ENCODE measurements at places on chromosomes 13 and 19.
A peak's percentile ranks its signal among the peaks of the same experiment; 100 is the strongest.

GRCh38 chr13:59823486-59823885, 340.2 kb downstream of the DIAPH3 start:
- DNase-seq = peak; percentile 6

GRCh38 chr13:112996671-112997091, 27.7 kb downstream of the MCF2L start:
- DNase-seq = no peak

GRCh38 chr19:18017275-18018083, 9.5 kb downstream of the ARRDC2 start:
- no peak for DNase-seq

DNA sequence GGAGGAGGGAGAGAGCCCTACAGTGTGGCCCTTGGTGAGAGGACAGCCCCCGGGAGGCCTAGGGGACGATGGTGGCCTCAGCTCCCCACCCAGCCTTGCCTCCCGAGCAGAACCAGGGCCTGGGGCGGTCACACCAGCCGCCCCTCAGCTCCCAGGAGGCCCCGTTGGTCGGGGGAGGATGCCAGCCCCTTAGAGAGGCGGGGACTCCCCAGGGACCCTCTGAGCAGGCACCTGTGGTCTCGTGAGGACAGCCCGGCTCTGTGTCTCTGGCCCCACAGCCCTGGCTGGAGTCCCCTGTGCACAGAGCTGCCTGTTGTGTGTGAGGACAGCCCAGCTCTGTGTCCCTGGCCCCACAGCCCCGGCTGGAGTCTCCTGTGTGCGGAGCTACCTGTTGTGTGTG, 158.8 kb downstream of the KDM4B start:
- no peak for DNase-seq

DNA sequence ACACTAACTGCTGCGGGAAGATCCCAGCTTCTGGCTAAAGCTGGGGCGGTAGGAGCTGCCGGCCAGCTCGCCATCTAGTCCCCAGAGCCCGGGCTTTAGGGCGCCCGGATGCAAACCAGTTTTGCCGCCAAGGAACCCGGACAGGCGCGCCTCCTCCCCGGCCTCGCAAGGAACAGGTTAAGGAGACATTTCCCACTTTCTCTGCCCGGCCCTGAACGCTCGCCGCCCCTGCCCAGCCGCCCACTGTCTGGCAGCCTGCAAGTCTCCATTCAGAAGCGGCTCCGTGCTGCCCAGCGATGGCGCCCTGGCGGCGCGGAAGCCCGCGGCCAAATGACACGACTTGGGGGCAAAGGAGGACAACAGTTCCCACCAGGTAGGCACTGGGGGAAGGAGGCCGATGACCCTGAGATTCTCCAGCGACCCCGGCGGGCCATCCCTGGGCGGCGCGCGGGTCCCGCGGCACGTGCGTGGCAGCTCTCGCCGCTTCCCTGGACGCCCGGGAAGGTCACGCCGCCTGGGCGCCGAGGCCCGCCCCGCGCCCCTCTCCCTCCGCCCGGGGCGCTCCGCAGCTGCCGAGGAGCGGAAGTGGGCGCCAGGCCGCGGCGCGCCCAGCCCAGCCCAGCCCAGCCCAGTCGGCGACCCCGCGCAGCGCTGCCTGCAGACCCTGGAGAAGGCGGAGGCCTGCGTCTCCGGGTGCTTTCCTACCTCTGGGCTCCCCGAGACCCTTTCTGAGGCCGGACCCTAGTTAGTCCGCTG, 42.2 kb upstream of the HNRNPA1L2 start:
- DNase-seq = no peak

GRCh38 chr19:48896191-48896720, 2.3 kb downstream of the TULP2 start:
- DNase-seq = no peak

DNA sequence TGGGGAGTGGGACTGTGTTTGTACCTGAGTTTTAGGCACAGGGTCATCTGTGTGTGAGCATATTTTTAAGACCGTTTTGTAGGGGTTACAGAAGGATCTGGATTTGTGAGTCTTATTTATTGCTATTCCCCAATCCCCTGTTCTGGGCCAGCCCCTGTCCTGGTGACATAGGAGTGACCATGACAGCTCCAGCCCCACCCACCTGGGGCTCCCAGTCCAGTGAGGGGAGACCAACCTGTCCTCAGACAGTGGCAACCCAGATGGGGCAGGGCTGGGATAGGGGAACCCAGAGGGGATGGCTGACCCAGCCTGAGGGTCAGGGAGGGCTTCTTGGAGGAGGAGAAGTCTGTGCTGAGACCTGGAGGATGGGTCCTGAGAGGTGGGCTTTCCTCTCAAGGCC, 10.7 kb downstream of the TMEM160 start:
- DNase-seq = no peak

DNA sequence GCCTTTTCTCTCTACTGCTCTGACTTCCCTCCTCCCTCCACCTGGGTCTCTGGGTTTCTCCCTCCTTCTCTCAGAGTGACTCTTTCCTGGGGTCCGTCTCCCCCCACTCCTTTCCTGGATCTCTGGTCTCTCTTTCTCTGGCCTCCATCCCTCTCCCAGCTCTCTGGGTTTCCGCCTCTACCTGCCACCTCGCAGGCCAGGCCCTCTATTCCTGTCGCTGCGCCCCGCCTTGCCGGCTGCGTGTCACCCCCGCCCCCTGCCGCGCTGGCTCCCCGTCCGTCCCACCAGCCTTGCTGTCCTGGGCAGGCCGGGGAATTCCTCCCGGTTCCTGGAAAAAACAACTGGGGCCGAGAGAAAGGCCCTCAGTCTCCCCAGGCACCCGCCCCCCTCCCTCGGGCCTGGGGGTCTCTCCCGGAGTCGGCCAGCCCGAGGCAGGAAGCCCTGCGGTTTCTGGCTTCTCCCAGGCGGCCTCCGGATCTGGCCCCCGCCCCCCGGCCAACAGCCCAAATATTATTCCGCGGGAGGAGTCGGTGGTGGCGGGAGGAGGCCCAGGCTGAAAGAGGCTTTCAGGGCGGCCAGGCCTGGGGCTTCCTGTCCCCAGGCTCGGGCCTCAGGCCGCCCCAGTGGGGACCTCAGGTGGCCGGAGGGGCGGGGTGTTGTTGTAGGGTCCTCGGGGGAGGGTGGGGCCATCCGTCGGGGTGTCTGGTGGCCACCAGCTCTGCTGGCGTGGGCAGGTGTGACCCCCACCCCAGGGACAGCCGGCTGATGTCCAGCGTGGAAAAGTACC, 9.3 kb downstream of the IRF2BP1 start:
- DNase-seq = no peak

DNA sequence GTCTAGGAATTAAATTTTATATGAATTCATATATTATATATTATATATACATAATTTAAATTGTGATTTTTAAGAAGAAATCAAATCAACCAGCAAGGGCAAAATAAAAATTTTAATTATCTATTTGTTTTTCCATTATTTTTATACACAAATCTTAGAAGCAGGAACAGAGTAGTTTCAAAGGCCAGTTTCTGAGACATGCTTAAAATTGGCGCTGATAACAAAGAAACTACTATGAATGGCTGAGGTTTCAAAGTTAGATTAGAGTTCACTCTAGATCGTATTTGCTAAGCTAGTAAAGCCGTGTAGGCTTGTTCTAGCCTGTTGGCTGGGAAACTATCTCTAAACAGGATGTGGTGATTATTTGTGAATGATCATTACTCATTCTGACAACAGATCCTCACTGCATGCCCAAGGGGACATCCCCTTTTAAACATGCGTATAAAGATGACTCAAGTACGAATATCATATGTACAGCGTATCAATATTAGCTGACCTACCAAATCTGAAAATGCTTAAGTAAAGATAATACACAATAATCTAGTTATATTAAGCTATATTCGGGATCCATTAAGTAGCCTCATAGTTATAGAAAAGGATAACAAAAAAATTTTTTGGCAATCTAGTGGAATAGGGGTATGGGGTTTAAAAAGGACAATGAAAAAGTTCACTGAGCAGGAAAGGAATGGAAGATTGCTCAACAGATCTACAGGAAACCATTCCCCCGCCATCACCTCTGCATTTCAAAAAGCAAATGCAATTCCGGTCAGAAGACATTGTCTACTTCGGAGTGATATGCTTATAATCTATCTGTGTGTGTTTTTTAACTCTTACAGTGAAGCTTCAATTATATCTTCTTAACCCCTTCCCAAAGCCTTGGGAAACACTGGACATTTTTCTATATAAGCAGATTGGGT, 150.1 kb downstream of the SHISA2 start:
- DNase-seq = no peak

DNA sequence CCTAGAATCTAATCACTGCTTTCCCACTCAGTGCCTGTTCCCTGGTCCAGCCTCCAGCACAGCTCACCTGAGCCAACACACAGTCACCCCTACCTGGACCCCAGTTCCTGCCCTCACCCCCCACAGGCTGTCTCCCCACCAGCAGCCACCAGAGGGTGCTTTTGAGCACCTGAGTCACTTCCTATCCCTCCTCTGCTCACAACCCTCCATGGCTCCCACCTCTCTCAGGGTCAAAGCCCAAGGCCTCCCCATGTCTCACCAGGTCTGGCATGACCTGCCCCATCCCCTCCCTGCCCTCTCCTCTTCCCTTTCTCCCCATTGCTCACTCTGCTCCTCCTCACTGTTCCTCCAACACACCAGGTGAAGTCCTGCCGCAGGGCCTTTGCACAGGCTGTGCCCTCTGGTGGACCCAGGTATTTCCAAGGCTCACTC, 7.1 kb upstream of the DPP9 start:
- DNase-seq = no peak

GRCh38 chr19:342801-343421, 1.7 kb downstream of the MIER2 start:
- DNase-seq = peak; percentile 87

- peak; percentile 91 for DNase-seq
Observed at GRCh38 chr13:108957369-108958012, 328.1 kb downstream of the MYO16 start.

DNA sequence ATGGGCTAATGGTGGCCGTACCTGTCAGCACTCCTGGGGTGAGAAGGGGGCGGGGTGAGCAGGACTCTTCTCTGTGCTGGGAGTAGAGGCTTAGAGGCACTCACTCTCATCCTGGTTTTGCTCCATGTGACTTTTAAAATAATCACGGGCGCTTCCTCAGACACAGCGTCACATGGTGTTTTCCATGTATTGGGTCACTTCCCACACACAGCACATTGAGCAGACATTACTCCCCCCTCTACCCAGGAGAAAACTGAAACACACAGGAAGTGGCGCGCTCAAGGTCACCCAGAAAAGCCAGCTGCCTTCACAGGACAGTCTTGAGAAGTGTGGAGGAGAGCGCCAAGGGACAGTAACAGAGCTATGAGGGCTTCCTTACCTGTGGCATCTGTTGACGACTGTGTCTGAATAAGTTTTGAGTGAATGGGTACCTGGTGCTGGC, 23.2 kb downstream of the SPATA13 start:
- DNase-seq = no peak

DNA sequence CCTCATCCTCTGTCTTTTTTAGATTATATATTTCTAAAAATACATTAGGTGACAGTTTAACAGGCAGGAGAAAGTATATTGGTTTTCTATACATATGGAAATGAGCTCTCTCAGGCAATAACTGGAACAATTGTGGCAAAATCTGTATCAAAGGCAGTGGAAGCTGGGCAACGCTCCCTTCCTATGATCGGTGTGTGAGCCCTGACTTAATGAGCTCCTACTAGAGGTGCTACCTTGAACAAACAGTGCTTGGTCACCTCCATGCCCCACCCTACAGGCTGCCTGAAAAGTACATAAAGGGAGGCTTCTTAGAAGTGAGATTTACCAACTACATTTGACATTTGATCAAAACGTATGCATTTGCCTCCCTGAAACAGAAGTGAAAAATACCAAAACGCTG, 185.3 kb downstream of the EFNB2 start:
- DNase-seq = no peak

- no peak for DNase-seq
Observed at GRCh38 chr13:88144580-88144979, 473.4 kb downstream of the SLITRK5 start.

DNA sequence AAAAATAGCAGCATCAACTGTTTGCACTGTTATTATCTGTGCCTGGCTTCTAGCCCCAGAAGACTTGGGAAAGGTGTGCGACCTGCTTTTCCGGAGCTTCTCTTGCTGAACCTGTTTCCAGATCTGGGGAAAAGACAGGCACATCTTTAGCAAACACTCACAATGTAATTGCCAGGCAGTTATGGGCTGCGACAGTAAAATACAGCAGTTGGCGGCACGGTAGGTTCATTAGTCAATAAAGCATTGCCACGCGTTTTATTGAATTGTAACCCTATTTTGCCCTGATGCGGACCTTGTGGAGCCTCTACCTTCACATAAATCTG, 223.7 kb upstream of the TSHZ3 start:
- DNase-seq = no peak

- DNase-seq = no peak
Observed at GRCh38 chr13:100941377-100942368, 267.1 kb upstream of the TMTC4 start.

DNA sequence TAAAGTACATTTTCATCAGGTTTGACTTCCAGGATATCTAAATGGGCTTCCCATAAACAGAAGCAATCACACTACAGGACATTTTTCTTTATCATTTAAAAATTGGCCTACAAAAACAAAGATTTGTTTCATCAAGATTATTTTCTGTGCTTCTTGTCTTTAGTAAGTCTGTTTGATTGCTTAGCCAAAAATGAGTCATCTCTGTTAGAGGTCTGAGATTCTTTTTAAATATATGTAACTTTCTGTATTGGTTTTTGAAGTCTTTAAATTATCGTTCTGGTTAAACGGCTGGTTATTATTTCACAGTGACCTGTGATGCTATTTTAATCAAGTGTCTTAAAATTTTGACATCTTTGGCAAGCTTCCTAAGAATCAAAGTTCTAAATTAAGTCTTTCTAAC, 62.7 kb downstream of the SLITRK1 start:
- DNase-seq = no peak

- DNase-seq = no peak
Observed at GRCh38 chr19:38774181-38774950, 1.0 kb upstream of the LGALS7 start.

- DNase-seq = no peak
Observed at GRCh38 chr19:33399745-33400681, 26.5 kb downstream of the CEBPG start.

DNA sequence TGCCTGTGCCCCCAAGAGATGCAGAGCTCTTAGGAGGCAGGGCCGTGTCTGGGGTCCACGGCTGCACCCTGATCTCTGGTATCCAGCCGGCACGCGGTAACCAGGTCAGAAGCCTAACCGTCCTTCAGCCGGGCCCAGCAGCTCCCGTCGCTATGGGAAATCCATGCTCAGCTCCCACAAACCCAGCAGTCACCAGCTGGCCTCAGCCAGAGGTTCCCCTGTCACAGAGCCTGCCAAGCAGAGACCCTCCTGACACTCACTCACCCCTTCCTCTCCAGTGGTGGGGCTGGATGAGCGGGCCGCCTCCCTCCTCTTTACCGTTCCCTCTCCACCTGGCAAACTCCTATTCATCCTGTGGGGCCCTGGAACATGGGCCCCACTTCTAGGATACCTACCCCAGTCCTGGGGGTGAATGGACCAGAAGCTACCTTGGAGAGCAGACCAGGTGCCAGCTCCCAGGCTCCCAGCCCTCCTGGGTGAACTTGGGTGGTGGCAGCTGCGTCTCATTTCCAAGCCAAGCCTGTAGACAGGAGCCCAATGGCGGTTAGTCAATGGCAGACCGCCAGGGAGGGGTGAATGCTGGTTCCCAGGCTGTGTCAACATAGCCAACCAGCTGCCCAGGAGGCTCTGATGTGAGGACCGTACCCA, 21.4 kb upstream of the TCF3 start:
- no peak for DNase-seq

- no peak for DNase-seq
Observed at GRCh38 chr13:93029536-93029935, 197.1 kb upstream of the GPC6 start.

GRCh38 chr13:37495046-37495445, 103.5 kb downstream of the POSTN start:
- no peak for DNase-seq

- no peak for DNase-seq
Observed at GRCh38 chr13:75643693-75644092, 7.6 kb downstream of the LMO7 start.
